ENCODE measurements at places on chromosomes 5 and 9.

DNA sequence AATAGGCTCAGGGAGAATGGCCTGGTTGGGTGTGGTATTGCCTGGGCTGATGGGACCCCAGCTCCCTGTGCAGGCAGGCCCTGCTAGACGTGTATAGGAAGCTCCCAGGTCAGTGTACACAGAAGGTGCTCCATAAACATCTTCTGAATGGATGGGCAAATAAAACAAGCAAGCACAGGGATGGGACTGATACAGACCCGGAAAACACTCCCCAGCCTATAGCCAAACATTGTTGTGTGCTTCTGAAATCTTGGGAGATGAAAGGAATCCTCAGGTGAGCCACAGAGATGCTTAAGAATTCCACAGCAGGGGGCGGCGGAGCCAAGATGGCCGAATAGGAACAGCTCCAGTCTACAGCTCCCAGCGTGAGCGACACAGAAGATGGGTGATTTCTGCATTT is 151.8 kb downstream of the ENTREP1 start:
- no peak for DNase-seq

DNA sequence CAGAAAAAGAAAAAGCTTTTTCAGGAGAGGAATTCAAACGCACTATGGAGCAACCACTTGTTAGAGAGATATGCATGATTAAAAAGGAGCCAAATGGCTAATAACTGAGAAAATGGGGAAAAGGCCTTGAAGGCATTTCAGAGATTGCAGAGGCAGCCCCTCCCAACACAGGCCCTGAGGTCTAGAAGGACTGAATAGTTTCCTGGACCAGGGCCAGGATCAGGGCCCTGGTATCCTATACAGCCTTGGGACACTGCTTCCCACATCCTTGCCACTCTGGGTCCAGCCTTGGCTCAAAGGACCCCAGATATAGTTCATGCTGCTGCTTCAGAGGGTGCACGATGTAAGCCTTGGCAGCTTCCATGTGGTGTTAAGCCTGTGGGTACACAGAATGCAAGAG is 20.7 kb upstream of the FEM1C start:
- no peak for DNase-seq

DNA sequence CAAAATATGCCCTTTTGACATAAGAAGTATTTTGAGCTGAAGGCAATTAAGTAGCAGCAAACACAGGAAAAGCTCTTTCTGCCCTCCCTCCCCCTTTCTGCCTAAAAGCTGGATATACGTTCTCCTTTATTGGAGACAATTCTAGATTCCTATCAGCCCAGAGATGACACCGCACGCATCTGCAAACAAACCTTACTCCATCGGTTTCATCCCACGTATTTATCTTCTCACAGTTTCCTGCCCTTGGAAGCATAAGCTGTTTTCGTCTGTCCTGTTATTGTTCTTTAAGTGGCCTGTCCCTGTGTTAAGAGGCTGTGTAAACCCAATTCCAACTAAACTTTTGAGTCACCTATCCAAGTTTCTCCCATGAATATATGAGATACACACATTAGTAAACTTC is 11.8 kb downstream of the TBC1D9B start:
- DNase-seq: no peak

DNA sequence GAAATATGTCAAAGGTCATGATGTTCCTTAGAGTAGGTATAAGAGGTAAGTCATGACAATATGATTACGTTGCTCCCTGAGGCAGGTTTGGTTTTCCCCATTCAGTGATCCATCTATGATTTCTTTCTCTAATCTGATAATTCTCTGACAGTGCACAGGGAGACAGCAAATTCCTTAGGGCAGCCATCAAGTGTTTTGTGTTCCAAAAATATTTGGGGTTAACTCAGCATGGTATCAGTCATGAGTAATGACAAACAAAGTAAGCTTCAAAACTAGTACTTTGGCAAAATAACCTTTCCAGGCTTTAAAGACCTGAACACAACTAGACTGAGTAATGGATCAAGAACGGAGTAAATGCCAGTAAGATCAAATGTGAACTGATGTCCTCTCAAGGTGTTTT is 55.3 kb upstream of the SPATA31E1 start:
- DNase-seq: no peak

All from activated T-helper 1 cell treated with anti-CD3 and anti-CD28 coated beads, Interleukin-12 subunit alpha, Interleukin-12 subunit beta, Interleukin-2, Interleukin-4 antibody, amounts not matched to agents 30 ng/mL and 10 ng/mL and 1 ng/mL, durations not matched to agents 14 hours and 24 hours and 36 hours (primary cell).